Activated T-helper 1 cell treated with Interleukin-2 at 50 U/mL for 16 hours (primary cell): ENCODE measurements at places on chromosomes 12 and 14.

DNA sequence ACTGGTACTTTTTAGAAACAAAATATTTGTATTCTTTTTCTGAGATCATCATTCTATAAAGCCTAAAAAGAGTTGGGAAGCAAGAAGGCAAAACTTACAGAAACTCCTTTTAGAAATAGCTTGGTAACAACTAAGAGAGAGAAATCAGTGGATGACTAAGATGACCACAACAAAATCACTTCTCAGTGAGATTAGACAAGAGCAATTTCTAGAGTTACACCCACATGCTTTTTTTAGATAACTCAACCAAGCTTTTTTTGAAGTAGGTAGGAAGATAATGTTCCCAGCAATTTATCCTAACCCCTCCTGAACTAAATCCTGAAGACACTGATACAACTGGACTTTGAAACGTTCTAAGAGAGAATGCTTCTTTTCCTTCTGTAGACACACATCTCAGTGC lies 576.4 kb downstream of the SLC6A15 start:
- no peak for DNase-seq

DNA sequence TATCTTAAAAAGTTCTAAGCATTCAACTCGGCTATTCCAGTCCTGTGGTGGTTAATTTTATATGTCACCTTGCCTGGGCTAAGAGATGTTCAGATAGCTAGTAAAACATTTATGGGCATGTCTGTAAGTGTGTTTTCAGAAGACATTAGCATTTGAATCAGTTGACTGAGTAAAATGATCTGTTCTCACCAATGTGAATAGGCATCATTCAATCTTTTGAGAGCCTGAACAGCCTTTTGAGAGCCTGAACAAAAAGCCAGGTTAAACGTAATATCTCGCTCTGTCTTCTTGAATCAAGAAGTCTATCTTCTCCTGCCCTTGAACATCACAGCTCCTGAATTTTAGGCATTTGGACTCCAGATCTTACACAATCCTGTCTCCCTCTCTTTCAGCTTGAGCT lies 1266.1 kb downstream of the LRFN5 start:
- DNase-seq, result no peak

DNA sequence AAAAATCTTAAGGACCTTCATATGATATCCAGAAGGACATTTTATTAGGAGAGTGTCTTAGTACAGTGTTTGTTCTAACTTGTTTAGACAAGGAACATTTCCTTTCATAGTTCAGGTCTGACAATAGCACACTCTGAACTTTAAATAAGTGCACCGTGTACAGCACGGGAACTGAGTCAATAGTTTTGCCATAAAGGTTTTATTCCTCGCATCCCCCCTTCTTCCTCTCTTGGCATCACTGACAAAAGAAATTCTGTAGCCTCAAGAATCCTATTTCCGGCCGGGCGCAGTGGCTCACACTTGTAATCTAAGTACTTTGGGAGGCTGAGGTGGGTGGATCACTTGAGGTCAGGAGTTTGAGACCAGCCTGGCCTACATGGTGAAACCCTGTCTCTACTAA lies 58.3 kb downstream of the TMCC3 start:
- DNase-seq, result no peak

DNA sequence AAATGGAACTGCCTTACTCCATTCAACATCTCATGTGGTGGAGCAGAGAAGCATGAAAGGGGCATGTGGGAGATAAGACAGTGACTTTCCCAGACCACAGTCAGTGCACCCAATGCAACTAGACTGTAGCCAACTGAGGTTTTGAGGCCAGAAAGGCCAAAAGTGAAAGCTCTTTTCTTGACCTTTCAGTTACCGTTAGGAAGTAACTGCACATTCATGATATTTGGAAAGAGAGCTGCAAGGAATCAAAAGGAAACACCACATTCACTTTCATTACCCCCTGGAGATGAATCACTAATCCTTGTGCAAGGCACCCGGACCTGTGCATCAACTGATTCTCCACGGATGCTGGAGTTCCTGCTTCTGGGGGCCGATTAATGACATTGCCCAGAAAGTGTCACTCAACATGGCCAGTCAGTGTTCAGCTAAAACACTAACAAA lies 72.9 kb upstream of the ELK3 start:
- no peak for DNase-seq

- DNase-seq, result no peak
These were observed 226.6 kb upstream of the G2E3 start for GRCh38 chr14:30332374-30332773.

DNA sequence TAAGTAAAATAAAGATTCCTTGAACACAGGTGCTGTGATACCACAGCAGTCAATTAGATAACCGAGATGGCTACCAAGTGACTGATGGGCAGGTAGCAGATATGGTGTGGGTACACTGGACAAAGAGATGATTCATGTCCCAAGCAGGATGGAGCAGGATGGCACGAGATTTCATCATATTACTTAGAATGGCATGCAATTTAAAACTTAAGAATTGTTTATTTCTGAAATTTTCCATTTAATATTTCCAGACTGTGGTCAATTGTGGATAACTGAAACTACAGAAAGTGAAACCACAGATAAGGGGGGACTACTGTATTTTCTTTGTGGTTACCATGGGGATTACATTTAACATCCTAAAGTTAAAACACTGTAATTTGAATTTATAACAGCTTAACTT lies 7.5 kb upstream of the ZFP36L1 start:
- no peak for DNase-seq

DNA sequence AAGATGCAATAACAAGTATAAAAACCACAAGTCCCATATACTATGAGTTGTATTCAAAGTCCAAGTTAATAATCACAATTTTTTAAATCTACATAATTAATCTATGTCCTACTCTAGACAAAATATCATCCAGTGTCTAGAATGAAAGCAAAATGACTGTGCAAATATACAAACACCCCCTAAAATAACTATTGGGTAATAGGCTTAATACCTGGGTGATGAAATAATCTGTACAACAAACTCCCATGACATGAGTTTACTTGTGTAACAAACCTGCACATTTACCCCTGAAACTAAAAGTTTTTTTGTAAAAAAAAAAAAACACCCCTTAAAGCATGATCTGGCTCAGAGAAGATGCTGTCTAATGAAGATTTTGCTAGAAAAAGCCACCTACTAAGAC lies 4.2 kb downstream of the TAS2R42 start:
- DNase-seq, result no peak

DNA sequence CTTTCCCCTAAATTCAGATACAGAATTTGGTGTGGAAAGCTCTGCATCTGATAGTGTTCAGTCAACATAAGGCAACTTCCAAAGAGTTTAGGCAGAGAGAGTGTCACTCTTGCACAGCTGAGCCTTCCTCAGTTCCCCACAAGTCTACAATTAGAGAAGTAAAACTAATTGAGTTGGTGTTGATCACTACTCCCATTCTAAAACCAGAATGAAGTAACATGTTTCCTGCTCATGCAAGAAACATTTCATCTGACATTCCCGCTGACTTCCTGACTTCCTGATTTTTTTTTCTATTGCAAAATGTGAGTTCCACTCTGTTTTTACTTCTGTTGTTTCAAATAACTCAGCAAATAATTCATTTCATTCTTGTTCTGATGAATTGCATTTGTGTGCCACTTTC lies 271.0 kb downstream of the ALG10B start:
- DNase-seq, result no peak

- DNase-seq, result no peak
These were observed 241.2 kb downstream of the EGLN3 start for GRCh38 chr14:33709711-33710110.

- no peak for DNase-seq
These were observed 891.6 kb downstream of the VRK1 start for GRCh38 chr14:97688631-97689336.

DNA sequence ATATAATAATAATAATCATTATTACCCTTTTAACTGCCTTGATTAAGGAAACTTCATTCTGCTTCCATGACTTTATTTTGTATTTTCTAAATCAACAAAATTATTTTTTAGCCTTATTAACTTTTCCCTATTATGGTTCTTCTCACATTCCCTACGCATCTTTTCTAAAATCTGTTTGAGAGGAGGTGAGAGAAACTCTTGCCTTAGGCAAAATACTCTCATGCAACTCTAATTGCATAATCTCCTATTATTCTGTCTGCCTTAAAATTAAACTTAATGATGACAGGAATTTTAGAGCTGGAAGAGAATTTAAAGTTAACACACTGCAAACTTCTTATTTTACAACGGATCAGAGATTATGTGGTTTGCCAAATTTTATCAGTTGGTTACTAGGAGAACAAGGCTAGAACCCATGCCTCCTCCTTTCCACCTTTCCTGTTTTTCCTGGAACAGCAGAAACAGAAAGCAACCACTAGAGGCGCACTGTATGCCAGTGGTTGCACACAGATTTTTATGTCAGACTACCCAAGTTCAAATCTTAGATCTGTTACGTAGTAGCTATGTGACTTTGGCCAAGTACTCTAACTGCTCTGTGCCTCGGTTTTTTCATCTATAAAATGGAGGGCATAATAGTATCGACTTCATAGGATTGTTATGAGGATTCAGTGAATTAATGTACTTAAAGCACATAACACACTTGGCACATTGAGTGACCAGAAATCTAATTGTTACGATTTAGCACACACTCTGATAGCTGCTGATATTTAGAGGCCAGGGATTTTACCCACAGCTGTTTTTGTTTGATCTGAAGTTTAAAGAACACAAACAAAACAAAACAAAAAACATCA lies 4.3 kb upstream of the BRMS1L start:
- no peak for DNase-seq

GRCh38 chr12:318759-319515 lies 56.3 kb upstream of the SLC6A13 start:
- no peak for DNase-seq

DNA sequence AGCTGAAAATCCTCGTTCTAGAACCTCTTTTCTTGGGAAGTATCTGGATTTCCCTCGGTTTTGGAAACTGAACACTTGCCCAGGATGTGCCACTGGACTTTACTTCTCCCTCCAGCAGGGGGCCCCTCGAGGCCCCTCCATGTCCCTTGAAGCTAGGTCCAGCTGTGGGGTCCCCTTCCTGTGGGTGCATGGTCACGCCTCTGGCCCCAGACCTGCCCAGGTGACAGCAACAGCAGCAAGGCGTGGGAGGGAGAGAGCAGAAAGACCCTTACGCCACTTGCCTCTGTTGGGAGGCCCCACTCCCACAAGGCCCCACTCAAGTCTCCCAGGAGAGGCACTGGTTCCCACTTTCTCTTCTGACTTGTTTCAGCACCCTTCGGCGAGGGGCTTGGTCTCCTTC lies 3.1 kb downstream of the SLC25A29 start:
- no peak for DNase-seq

GRCh38 chr14:105746124-105746514 lies 219.7 kb downstream of the TMEM121 start:
- no peak for DNase-seq

DNA sequence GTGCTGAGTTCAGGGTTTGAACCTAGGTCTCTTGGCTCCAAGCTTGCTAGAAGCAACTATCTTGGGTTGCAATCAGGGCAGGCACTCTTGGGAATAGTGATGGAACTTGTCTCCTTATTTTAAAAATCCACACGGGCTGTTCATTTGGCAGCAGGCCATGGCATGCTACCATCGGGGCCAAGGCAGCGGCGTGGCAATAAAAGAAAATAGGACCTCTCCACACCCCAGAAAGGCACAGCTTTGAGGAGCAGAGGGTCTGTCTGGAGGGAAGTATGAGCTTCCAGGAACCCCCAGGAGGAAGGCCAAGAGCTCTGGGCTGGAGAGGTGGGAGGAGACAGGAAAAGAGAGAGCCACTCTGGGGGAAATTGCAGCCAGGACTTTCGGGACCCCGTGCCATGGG lies 15.3 kb downstream of the RPS6KL1 start:
- no peak for DNase-seq

GRCh38 chr14:64968651-64969050 lies 3.5 kb downstream of the RAB15 start:
- DNase-seq, result no peak

GRCh38 chr14:102487204-102487577 lies 22.4 kb downstream of the ANKRD9 start:
- DNase-seq, result no peak

DNA sequence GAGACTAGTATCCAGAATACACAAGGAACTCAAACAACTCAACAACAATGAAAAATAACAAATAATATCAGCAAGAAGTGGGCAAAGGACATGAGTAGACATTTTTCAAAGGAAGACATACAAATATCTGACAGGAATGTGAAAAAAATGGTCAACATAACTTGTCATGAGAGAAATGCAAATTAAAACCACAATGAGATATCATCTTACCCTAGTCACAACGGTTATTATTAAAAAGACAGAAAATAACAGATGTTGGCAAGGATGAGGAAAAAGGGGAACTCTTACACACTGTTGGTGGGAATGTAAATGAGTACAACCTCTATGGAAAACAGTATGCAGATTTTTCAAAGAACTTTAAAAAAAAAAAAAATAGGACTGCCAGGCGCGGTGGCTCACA lies 20.4 kb downstream of the VWF start:
- no peak for DNase-seq

- DNase-seq, result no peak
These were observed 4.8 kb downstream of the PIWIL1 start for GRCh38 chr12:130342442-130342841.

- DNase-seq, result no peak
These were observed 12.5 kb upstream of the GLIPR1L2 start for GRCh38 chr12:75378354-75378753.

DNA sequence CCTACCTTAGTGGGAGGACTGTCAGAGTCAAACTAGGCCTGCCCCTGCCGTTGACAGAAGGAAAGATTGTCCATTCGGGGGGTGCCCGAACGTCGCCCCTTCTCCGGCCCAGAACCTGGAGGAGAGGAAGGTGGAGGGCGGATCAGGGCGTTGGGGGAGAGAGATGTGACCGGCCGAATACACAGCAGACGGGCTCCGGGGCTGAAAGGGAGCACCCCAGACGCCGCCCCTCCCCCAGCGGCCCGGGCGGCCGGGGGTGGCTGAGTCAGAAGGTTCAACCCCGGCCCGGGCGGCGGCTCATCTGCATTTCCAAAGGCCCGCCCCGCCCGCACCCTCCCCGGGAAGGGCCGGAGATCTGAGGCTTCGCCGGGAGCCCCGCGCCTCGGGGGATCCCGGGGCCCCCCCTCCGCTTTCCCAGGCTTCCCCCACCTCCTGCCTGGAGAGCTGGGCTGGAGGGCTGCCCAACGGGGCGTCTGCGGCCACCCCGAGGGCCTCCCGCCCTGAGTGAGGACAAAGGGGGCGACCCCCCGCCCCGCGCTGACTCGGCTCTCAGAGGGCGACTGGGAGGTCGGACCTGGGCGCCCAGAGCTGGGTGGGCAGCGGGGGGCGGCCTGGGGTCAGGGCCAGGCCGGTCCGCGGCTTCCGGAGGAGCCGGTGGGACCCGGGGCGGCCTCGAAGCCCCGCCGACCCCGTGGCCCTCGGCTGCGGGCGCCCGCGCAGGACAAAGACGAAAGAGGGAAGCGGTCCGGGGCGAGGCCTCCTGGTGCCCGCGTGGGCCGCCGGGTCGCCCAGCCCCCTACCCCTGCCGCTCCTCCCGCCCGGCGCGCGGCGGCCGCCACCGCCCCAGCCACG lies 3.7 kb upstream of the SETD1B start:
- peak; percentile 71 for DNase-seq

DNA sequence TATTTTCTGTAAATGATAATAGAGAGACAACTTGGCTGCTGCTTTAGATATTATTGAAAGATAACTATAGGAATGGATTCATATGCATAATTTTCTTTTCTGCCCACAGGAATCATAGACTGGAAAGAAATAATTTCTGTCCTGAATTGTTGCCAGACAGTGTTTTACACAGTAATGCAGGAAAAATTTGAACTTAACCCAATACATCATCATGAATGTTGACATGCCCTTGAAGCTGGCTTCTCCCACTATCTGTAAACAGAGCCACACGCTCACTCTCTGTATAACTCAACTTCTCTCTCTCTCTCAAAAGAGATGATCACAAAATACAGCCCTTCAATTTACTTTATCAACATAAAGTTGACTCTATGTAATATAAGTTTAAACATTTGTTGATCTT lies 56.6 kb downstream of the PAX9 start:
- no peak for DNase-seq

- no peak for DNase-seq
These were observed 50.4 kb upstream of the DDX11 start for GRCh38 chr12:31023271-31023724.
